ENCODE measurements at places on chromosomes 11 and 22.

DNA sequence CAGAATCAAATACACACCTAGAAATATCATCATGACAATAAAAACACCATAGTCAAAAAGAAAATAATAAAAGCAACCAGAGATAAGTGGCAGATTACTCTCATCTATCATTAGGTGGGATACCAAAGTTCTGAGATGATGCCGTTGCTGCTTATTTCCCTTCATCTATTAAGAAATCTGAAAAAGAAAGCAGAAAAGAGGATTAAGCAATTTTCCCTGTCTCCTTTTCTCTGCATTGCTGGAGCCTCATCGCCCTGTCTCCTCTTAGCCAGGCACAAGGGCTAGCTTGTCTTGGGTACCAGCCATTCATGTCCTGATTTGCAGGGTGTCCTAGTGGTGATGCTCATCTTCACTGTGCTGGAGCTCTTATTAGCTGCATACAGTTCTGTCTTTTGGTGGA is 3.9 kb upstream of the MS4A14 start:
- DNase-seq = no peak

GRCh38 chr22:46482056-46482675 is 55.3 kb downstream of the CELSR1 start:
- no peak for DNase-seq

- DNase-seq = no peak
Measured at GRCh38 chr11:79400206-79400605, 40.6 kb downstream of the TENM4 start.

DNA sequence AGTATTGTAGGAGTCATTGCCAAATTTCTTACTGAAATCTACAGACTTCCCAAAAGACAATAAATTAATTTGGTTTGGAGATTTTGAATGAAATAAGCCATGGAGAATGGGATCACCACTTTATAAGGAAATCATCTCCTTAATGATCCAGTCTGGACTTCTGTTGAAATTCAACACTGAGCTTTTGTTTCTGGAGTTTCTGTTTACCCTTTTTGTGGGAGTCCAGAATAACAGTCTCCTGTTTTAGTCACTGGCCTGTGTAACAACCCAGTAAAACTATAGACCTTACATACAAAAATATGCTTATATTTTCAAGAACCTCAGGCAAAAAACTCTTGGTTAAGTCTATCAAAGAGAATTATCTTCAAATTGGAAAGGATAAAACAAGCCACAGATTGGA is 321.7 kb upstream of the PLET1 start:
- no peak for DNase-seq

DNA sequence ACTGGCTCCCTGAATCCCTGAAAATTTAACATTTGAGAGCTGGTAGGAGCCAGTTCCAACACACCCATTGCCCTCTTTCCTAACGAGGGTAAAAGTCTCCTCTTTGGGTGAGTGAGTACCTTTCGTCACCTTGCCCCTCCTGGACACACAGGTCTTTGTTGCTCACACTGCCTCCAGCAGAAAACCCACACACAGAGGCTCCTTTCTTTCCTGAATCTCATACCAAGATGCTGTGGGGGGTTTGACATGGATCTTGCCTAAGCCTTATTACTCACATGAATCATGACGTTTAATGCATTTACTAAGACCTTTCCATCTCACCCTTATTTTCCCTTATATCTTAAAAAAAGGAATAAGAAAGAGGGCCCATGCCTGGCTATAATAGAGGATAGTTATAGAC is 53.0 kb downstream of the PARVA start:
- no peak for DNase-seq

DNA sequence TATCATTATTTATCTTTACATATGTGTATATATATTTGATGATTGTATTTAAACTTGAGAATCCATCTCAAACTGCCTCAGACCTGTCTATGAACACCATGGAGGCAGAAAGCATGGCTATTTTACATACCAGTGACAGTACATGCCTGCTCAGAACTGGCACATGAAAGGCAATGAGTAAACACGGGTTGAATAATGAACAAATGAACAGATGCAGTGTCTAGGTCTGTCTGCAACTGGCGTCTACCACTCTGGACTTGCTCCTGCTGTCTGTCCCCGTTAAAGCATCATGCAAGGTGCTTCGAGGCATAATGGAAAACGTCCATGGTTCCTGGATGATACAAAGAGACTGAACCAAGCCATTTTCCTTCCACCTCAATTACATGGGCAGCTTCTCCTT is 271.6 kb upstream of the NARS2 start:
- DNase-seq = no peak

DNA sequence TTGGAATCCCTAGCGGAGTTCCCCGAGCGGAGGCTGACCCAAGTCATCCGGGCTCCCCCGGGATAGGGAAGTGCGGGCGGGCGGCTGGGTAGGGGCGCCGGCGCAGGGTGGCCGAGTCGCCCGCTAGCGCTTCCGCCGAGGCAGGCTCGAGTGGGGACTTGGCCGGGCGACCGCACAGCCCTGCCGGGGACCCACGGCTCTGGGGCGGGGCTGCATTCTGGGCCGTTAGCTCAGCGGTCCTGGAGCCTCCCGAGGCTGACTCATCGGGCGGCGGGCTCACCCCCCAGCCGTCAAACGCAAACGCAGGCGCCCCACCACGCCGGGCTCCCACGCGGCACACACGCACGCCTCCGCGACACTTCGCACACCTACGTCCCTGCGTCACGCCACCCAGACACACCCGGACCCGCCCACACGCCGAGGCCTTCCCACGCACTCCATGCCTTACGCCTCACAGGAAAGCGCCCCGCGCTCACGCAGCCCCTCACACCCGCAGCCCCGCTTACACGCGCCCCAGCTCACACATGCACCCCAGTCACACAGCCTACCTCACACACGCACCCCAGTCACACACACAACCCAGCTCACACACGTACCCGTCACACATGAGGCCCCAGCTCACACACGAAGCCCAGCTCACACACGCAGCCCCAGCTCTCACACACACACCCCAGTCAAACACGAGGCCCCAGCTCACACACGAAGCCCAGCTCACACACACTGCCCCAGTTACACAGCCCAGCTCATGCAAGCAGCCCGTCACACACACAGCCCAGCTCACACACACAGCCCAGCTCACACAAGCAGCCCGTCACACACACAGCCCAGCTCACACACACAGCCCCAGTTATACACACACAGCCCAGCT is 1.2 kb downstream of the PHLDB1 start:
- peak; percentile 74 for DNase-seq

- DNase-seq = peak; percentile 57
Measured at GRCh38 chr11:66607126-66607834, 9.2 kb upstream of the RBM14 start.

- no peak for DNase-seq
Measured at GRCh38 chr11:106683435-106683834, 334.8 kb downstream of the GUCY1A2 start.

- peak; percentile 8 for DNase-seq
Measured at GRCh38 chr11:77201991-77202841, 74.2 kb downstream of the MYO7A start.

- no peak for DNase-seq
Measured at GRCh38 chr11:2489083-2489482, 44.3 kb downstream of the KCNQ1 start.

DNA sequence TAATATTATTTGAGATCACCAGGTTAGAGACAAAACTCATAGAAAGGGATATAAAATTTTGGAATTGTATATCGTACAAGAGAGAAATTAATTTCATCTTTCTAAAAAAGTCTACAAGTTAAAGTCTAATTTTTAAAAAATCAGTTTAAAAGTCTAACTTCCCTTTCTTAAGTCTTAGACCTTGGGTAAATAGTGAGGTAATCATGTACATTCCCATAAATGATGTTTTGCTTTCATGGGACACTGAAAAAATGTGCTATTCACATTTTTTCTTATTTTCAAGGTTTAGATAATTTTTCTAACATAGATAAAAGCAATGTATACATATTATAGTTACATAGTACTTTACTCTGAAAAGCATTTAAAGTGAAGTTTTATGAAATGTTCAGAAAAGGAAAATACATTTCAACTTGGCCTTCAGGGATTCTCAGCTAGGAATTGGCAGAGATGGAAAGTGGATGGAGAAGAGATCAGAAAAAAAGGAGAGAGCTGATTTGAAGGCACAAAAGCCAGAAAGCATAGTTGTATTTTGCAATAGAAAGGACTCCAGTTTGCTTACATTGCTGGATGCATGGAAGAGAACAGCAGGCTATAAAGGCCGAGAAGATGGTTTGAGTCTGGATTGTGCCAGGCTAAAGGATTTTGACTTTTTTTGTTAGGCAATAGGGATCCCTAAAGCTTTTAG is 194.0 kb downstream of the CASP12 start:
- no peak for DNase-seq

DNA sequence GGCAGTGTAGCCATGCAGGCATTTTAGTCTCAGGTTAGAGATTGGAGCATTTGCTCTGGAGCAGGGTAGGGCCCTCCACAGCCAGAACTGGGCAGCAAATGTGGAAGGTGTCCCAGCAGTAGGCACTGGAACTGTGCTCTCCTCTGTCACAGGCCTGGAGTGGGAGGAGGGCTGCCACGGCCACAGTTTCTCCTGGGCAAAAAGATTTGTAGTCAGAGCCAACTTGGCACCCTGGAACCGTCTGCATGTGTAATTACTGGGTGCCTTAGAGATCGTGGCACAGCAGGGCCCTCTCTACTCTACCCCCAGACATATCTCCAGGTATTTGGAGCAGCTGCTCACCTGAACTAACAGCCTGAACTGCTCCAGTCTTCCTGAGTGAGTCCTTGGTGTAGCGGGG is 93.7 kb downstream of the ZC3H12C start:
- no peak for DNase-seq

DNA sequence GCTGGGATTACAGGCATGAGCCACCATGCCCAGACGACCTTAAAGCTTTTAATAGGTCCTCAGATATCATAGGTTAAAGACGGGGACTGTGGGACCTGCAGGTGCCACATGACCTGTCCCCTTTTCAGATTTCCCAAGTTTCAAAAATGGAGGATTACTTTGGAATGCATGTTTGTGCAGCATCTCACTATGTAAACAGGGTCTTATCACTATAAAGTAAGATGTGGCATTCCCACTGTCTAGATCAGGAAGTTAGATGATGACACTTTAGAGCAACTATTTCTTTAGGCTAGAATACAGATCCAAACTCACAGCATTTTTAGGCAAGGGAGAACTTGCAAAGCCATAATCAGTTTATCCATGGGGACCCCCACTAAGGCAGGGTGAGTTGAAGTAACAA is 92.8 kb downstream of the USP35 start:
- DNase-seq = no peak

GRCh38 chr11:123624974-123625373 is 29.4 kb downstream of the SCN3B start:
- no peak for DNase-seq

GRCh38 chr11:45024846-45025588 is 74.3 kb upstream of the TP53I11 start:
- DNase-seq = no peak

DNA sequence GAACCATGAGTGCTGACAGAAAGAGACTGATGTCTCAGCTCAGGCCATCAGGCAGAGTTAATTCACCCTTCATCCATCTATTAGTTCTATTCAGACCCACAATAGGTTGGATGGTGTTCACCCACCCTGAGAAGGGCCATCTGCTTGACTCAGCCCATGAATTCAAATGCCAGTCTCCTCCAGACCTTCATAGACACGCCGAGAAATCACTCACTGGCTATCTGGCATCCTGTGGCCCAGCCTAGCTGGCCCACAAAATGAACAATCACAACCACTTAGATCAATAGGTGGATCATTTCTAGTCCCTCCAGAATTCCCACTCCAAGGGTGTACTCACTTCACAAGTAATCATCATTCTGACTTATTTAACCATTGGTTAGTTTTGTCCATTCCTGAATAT is 58.2 kb downstream of the MYEOV start:
- no peak for DNase-seq

DNA sequence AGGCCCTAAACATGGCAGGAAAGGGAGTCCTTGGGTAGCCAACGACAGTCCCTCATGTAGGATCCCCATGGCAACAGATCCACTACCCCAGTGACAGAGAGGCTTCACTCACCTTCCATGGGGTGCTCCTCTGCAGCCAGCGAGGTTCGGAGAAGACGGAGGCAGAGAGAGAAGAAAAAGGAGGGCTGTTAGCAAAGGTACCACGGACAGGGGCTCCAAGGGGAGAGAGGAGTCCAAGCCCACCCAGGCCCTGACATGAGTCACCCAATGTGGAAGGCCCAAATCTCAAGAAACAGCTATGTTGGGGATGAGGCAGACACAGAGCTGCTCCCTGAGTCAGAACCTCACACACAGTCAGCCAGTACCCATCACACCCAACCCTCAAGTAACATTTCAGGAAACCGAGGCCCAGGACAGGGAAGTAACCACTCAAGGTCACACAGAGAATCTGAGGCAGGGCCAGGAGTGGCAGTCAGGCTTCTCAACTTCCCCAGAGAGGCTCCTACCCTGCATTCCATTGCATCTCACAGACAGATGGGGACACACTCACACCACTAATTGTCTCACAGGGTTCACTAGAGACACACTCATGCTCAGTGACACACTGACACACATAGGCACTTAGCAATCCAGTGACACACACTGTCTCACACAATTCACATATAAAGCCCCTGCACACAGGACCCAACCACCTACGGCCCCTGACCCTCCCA is 25.2 kb downstream of the NRXN2 start:
- DNase-seq = no peak

- no peak for DNase-seq
Measured at GRCh38 chr11:109958131-109958820, 134.9 kb upstream of the ZC3H12C start.

DNA sequence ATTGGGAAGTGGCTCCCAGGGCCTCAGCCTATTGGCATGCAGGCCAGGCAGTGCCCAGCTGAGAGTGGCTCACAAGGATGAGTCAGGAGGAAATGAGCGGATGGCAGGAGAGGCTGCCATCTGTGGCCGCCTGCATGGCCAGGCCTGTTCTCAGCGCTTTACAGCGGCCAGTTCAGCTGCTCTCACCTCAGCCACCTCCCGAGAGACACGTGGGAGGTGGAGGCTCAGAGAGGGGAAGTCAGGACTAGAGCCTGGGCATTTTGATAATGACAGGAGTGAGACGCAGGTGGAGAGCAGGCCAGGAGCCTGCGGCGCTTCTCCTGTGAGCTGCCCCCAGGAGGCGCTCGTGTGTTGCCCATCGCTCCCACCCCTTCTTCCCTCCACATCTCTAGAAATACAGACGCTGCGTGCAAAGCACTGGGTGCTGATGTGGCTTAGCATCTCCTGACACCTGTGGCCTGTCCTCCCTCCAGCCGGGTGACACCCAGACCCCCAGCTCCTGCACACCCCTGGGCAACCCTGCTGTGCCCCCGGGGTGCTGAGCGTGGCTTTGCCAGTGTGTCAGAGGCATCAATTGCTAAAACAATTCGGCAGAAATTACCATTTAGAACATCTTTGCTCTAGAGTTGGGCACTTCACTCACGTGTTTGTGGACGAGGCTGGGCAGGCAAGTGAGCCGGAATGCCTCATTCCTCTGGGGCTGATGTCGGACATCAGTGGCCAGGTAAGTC is 21.4 kb upstream of the PANX2 start:
- DNase-seq = no peak

- DNase-seq = no peak
Measured at GRCh38 chr11:6667733-6668374, 12.2 kb upstream of the DCHS1 start.
